ENCODE measurements at places on chromosomes 3 and 15. TPM values are rescaled to one million over a fixed set of nuclear protein-coding genes. Genes with fewer than 3 reads are reported as not detected.

The CDHR4 gene
- total RNA-seq, result not detected

The GANC gene
- total RNA-seq, result 13.6 TPM

The GOLGA8T gene
- 0.19 TPM for total RNA-seq

The HHATL gene
- total RNA-seq, result 1.7 TPM

The MTHFS gene
- total RNA-seq, result 25.2 TPM

The NFKBIZ gene
- total RNA-seq, result 7.7 TPM

The RASGRP1 gene
- total RNA-seq, result 53.3 TPM

The LNP1 gene
- total RNA-seq, result 1.7 TPM

The CIB1 gene
- total RNA-seq, result 43.7 TPM

The RPL29 gene
- 1,457 TPM for total RNA-seq

The DUOX2 gene
- total RNA-seq, result 0.05 TPM

The LMOD3 gene
- 0.14 TPM for total RNA-seq

The GOLGA8Q gene
- total RNA-seq, result 0.42 TPM

The A4GNT gene
- 0.05 TPM for total RNA-seq

The LRRC15 gene
- total RNA-seq, result 0.33 TPM

The LRRC2 gene
- total RNA-seq, result 2.5 TPM

The CD96 gene
- 80.2 TPM for total RNA-seq

The OIP5 gene
- total RNA-seq, result 19.5 TPM

The TEX9 gene
- 5.0 TPM for total RNA-seq

The FAM219B gene
- 28.0 TPM for total RNA-seq

The LIPC gene
- total RNA-seq, result 2.4 TPM

The CAND2 gene
- total RNA-seq, result 0.42 TPM

The C3orf20 gene
- total RNA-seq, result not detected

The PLS1 gene
- total RNA-seq, result 9.2 TPM

The OXTR gene
- total RNA-seq, result 0.80 TPM

The IDH2 gene
- total RNA-seq, result 207 TPM

The SLC28A1 gene
- 0.05 TPM for total RNA-seq

The FAM162A gene
- 45.0 TPM for total RNA-seq

The PLCB2 gene
- total RNA-seq, result 26.5 TPM

The TRH gene
- total RNA-seq, result 0.52 TPM

The CCRL2 gene
- total RNA-seq, result 10.1 TPM

The CHRD gene
- total RNA-seq, result 0.24 TPM
